Stimulated activated CD8-positive, alpha-beta memory T cell treated with anti-CD3 and anti-CD28 coated beads, Interleukin-7, amount 100 ng/mL, for 1 hour (primary cell): ENCODE measurements at places on chromosomes 12 and 14.

DNA sequence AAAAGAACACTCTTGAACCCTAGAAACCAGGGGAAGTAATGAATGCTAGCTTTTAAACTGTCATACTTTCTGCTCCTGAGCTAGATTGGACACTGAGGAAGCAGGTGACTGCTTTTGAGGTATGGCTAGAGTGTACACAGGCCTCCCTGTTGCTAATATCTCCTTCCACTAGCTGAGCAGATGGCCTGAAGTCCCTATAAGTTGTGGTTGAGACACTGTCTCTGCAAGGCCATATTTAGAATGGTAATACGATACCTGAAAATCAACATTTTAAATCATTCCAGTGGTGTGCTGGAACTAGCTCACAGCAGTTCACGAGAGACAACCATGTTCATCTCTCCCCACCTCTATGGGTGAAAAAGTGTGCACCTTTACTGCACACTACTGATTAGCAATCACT, 46.4 kb upstream of the BMP4 start:
- no peak for DNase-seq

DNA sequence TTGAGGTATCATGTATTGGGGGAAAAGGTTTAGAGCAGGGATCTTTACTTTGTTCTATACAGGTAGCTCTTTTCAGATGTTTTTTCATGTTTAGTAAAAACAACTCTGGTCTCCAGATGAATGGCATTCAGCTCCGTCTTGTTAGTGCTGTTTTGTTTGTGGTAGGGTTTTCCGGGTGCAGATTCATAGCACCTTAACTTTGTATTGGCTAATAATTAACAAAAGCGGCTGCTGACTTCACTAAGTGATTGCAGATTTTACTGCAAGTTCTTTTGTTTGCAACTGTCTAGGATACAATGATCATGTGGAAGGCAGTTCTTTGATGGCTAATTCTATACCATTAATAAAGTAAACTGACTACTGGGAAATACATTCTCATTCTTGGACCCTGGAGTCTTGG, 32.2 kb upstream of the BHLHE41 start:
- no peak for DNase-seq

GRCh38 chr14:69500736-69501135, 16.2 kb downstream of the PLEKHD1 start:
- DNase-seq: no peak

DNA sequence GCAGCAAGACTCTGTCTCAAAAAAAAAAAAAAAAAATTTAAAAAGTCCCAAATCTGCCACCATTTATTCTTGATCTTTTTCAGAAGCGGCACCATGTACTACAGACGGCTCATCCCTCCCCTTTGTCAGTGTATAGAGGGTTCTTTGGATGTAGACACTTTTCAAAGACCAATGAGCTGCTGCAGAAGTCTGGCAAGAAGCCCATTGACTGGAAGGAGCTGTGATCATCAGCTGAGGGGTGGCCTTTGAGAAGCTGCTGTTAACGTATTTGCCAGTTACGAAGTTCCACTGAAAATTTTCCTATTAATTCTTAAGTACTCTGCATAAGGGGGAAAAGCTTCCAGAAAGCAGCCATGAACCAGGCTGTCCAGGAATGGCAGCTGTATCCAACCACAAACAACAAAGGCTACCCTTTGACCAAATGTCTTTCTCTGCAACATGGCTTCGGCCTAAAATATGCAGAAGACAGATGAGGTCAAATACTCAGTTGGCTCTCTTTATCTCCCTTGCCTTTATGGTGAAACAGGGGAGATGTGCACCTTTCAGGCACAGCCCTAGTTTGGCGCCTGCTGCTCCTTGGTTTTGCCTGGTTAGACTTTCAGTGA, 6.5 kb upstream of the ACACB start:
- no peak for DNase-seq

- DNase-seq: no peak
Measured at GRCh38 chr14:86124328-86124727, 594.4 kb downstream of the FLRT2 start.

DNA sequence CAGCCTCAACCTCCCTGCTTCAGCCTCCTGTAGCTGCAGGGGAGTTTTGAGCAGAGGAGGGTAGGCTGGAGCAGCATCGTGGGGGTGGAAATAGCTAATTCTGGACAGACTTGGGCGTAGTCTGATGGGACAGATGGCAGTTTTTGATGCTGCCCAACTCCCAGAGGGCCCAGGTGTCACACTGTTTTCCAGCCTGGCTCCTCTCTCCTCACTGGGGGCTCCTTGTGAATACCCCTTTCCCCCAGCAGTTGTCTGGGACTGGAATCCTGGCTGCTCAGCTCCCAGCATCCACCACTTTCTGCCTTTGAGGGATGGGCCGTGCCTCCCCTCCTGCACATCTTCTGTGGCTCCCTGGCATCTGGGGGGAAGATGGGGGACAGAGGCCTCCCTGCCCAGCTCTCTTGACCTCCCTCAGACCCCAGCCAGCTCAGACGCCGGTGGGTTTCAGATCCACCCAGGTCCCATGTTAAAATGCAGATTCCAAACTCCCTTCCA, 34.0 kb downstream of the SH2B3 start:
- DNase-seq: no peak

- DNase-seq: no peak
Measured at GRCh38 chr14:100574642-100575031, 12.6 kb downstream of the BEGAIN start.

DNA sequence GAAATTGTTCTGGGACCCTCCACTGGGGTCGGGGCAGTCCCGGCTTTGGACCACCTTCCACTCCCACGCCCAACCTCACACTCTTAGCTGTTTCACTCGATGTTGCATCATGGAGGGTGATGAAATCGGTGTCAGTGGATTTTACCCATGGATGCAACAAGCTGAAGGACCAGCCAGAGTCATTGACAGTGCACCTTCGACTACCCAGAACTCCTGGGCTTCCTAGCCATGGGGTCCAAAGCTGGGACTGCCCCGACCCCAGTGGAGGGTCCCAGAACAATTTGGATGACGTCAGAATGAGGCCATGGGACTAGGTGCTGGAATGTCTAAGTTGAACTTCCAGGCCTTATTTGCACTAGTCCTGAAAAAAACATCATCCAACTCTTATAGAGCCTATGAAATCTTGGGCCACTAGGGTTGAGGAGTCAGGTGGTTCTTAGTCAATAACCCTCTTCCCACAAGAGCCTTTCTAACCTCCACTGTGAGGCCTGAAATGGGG, 882 bp upstream of the IL23A start:
- no peak for DNase-seq

- DNase-seq: no peak
Measured at GRCh38 chr12:53589423-53589822, 36.8 kb downstream of the ATF7 start.

GRCh38 chr12:117972301-117972700, 3.5 kb upstream of the KSR2 start:
- DNase-seq: no peak

- no peak for DNase-seq
Measured at GRCh38 chr12:58882826-58883225, 37.5 kb downstream of the LRIG3 start.

GRCh38 chr12:113271466-113271852, 50.2 kb downstream of the TPCN1 start:
- DNase-seq: no peak

- no peak for DNase-seq
Measured at GRCh38 chr14:71754422-71755095, 177.7 kb upstream of the RGS6 start.

DNA sequence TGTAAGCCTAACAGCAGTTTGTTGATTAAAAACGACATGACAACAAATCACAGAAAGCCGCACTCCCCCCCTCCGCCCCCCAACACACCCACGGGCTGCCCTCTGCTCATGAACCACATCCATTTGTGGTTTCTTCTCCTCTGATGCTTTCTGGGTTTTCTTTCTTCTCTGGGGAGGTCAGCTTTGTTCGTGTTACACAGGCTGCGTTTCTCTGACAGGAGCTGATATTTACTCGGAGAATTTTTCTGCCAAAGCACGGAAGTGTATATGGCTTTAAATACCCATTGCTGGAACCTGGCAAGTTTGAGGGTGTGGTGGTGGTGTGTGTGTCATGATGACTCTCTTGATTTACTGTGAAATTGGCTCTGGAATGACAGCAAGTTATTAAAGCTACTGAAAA, 883.7 kb upstream of the TMEM132C start:
- no peak for DNase-seq

DNA sequence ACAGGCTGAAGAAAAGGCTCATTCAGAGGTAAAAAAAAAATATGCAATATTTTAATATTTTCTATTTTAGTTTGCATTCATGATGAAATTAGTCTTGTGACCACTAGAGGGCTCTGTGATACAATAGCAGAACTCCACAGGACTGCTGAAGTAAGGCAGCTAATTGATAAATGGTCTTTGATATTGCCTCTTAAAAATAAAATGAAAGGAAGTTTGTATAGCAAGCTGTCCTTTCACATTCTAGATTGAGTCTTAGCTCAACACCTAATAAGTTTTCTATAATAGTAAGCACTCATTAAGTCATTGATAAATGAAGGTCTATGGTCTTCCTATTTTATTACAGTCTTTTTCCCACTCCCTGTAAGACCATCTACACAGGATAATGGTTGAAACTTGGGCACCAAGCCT, 315.7 kb downstream of the NAV3 start:
- no peak for DNase-seq

DNA sequence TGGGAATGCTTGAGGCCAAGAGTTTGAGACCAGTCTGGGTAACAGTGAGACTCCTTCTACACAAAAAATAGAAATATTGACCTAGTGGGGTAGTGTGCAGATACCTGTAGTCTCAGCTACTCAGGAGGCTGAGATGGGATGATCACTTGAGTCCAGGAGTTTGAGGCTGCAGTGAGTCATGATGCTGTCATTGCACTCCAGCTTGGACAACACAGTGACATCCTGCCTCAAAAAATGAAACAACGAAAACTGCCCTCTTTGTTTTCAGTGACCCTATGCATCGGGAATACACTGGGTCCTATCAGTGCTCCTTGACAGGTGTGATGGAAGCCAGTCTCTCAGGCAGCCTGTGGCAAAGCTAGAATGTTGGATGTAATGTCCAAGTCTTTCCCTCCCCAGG, 311.5 kb upstream of the OR4E1 start:
- no peak for DNase-seq

GRCh38 chr12:7431993-7432685, 11.8 kb downstream of the CD163L1 start:
- DNase-seq: no peak

DNA sequence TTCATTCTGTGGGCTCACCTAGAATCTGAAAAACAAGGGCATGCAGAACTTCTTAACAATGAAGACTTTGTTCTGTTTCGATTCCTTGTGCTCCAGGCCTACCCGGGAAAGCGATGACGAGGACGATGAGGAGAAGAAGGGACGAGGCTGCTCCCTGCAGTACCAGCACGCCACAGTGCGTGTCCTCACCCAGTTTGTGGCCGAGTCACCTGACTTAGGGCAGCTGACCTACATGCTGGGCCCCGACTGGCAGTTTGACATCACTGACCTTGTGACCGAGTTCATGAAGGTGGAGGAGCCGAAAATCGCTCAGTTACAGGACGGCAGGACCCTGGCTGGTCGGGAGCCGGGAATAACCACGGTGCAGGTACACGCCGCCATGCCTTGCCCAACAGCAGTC, 585.4 kb downstream of the AACS start:
- no peak for DNase-seq

GRCh38 chr12:78886719-78887407, 22.3 kb downstream of the SYT1 start:
- DNase-seq: no peak

DNA sequence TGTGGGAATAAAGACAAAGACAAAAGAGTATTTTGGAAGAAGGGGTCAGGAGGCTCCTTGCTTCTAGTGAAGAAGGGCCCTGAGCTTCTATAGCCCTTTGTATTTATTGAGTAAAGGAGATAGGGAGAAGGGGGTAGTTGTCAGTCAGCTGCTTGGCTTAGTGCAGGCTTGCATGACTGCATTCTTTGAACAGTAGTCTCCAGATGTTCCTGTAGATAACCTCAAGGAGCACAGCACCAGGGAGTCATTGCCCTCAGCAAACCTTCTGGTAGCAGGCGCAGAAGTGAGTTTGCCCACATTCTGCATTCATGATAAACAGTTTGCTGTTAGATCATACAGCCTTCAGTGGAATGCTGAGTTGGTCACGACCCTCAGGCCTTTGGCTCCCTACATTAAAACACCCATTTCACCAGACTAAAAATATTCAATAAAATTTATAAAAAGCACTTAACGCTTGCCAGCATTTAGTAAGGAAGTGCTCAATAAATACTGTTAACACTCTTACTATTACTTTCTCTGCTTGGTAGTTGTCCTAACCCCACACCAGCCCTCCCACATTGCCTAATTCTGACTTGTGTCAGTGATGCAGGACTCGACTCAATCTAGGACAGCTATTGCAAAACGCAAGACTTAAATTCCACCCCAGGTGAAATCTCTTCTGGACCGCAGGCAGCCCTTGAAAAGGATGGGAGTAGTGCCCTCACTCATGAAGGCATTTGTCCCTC, 3.0 kb upstream of the DHRS4 start:
- no peak for DNase-seq

DNA sequence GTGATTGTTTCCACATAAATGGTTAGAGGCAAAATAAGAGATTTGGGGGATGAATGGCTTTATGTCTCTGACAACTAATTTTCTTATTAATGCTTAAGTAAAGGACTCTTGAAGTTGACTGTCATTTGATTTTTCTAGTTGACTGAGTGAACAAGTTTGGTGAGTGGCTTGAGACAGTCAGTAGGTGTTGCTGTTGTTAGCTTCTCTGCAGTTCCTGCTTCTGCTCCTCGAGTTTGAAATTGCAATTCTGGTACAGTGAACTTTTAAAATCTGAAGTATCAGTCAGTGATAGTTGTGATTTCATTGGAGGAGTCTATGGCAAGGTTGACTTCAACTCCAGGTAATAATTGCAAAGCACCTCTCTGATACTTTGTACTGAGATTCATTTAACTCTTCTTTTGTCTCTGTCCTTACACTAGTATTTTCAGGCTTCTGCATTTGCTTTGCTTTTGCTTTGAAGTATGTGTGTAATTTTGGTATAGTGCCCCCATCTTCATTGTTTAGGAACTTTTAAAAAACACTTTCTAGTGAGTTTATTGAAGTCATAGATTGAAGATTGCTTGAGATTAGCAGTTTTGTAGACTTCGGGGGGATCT, 415.5 kb downstream of the PCNX1 start:
- DNase-seq: no peak

DNA sequence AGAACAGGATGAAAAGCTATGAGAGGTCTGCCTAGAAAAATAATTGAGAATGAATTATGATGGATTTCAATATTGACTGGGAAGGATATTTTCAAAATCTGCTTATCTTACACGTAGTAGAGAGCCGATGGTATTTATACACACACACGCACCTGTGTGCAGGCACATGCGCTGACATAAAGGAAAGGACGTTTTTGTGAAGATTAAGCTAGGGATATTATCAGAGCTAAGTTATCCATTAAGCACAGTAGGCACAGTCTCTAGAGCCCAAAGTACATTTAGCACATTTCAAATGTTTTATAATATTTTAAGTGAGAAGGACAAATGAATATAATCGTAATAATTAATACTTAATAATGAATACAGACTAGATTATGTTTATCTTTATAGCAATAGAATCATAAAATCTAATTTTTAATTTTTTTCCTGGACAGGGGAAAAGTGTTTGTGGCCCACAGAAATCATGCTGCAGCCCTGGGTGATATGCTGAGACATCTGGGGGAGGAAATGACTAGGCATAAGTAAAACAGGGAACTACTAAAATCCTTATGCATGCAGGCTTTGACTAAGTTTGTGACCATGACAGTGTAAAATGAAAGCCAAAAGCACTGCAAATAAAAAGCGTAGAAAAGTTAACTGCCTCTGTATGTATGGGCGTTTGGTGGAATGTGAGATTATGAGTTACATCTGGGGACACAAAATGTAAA, 146.1 kb downstream of the KITLG start:
- DNase-seq: no peak

- no peak for DNase-seq
Measured at GRCh38 chr12:12534166-12534866, 28.3 kb downstream of the DUSP16 start.

- no peak for DNase-seq
Measured at GRCh38 chr12:43988838-43989560, 153.1 kb downstream of the TMEM117 start.
